Activated T-helper 1 cell treated with anti-CD3 and anti-CD28 coated beads, Interleukin-2, amount 50 U/mL, for 16 hours (primary cell): ENCODE measurements at places on chromosomes 11 and 22.

- DNase-seq: no peak
Observed at GRCh38 chr22:40805239-40805638, 13.9 kb downstream of the SLC25A17 start.

DNA sequence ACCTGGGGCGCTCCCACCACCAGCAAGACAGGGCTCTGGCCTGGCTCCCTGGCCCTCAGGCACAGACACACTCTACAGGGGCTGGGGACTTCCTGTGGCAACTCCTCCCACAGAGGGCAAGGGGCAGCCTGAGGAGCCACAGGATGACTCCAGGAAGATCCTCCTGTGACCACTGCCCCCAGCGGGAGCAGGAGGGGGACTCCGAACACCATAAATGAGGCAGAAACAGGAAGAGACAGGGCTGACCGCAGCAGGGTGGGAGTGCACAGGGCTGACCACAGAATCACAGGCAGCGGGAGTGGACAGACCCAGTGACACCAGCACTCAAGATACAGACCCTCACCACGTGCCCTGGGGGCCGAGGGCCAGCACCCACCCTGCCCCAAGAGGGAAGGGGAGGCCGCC lies 10.8 kb downstream of the ARAP1 start:
- DNase-seq: no peak

DNA sequence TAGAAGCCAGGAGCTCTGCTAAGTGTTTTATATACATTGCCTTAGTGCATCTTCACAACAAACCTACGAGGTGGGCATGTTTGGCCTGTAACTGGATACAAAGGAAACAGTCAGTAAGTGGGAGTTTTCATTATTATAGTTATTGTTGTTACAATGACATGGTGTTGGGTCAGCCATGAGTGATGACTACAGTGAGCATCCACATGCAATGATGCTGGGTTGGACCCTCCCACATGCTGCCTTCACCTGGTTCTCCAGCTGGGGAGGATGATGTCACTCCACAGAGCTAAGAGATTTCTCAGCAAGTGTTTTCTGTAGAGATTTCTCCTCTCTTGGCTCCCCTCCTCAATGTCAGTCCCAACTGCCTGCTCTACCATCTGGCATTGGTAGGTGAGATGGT lies 59.3 kb downstream of the EHF start:
- DNase-seq: no peak

- no peak for DNase-seq
Observed at GRCh38 chr22:41943661-41944209, 3.2 kb downstream of the CENPM start.

GRCh38 chr11:96276836-96277235 lies 66.2 kb downstream of the MAML2 start:
- DNase-seq: no peak
